ENCODE measurements at places on chromosomes 5 and 9. TPM values are rescaled to one million over a fixed set of nuclear protein-coding genes. Genes with fewer than 3 reads are reported as not detected.
A peak's percentile ranks its signal among the peaks of the same experiment; 100 is the strongest.

DNA sequence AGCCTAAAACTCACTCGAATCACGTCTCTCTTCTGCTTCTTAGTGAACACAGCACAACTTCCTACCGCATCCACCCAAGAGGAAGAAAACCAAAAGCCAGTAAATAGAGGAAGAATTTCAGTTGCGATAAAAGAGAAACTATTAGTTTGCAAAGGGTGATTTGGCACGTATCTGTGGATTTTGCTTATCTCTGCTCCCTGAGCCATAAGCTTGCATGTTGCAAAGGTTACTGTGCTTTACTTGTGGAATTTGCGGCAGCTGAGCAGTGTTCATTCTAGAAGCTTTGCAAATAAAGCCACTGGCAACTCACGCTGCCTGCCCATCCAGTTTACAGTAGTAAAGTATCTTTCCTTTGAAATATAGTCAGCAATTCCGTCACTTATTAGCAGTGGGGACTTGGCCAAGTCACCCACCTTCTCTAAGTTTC lies 149.0 kb upstream of the PCA3 start:
- peak; percentile 71 for DNase-seq

GRCh38 chr9:85640425-85640824 lies 101.3 kb downstream of the AGTPBP1 start:
- DNase-seq: no peak

DNA sequence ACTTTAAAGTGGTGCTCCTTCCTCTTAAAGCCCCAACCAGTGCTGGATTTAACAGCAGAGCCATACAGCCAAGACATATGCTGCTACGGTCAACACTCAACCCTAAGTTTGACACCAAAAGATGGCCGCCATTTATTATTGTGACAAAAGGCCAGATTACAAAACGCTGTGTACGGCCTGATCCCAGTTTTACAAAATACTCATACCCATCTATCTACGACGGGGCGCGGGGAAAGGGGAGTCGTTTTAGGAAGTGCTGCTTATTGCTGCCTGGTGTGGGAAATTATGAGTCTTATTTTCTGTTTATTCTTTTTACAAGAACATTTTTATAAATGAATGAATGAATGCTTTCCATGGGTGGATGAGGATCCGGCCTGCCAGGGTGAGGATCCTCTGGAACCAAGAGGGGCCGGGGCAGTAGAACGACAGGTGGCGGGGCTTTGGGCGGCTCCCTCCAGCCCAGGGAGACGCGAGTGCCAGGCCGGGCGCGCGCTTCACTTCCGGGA lies 457 bp upstream of the IDNK start:
- no peak for DNase-seq

DNA sequence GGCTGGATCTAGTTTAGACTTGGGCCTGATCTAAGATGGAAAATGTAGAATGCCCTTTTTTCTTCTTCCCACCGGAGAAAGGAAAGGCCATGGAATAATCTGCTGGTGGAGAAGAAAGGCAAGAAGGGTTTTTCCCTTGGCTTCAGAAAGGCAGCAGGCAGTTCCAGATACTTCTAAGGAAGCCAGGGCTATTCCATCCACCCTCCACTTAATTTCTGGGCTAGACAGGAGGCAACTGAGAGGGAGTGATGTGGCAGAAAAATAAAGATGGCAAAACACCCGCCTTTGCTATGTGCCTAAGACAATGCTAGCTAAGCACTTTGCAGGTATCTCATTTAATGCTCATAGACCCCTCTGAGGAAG lies 9.9 kb downstream of the MYOZ3 start:
- DNase-seq: no peak

DNA sequence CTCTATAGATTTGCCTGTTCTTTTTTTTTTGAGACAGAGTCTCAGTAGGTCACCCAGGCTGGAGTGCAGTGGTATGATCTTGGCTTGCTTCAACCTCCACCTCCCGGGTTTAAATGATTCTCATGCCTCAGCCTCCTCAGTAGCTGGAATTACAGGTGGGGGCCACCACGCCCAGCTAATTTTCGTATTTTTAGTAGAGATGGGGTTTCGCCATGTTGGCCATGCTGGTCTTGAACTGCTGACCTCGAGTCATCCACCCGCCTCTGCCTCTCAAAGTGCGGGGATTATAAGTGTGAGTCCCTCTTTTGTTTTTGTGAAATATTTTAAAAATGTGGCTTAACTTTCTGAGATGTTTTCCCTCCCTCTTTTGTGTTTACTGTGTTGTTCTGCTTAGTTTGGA lies 29.2 kb downstream of the HSPA4 start:
- DNase-seq: no peak

- DNase-seq: no peak
These were observed 38.8 kb upstream of the SPRY4 start for GRCh38 chr5:142363619-142363963.

C9orf43 gene
- total RNA-seq: not detected

RARS1 gene
- 43.2 TPM for total RNA-seq
